RWPE1 (cell line): ENCODE measurements at places on chromosomes 3 and 15.

DNA sequence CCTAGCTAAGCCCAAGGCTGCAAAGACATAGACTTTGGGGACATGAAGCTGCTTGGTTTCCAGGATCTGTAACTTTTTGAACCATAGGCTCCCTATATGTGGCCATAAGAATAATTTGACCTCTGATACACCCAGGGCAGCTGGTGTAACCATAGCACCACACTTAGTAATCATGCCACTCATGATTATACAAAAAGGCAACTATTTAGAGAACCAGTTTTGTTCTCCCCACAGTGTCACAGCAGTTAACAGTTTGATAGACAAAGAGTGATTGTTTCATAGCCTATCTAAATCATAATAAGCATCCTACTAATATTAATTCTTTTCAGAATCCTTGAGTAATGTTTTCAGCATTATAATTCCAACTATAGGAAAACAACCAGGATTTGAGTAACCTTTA, 334.9 kb downstream of the NEK10 start:
- DNase-seq, result no peak

GRCh38 chr3:144375088-144375487, 403.5 kb downstream of the DIPK2A start:
- no peak for DNase-seq

DNA sequence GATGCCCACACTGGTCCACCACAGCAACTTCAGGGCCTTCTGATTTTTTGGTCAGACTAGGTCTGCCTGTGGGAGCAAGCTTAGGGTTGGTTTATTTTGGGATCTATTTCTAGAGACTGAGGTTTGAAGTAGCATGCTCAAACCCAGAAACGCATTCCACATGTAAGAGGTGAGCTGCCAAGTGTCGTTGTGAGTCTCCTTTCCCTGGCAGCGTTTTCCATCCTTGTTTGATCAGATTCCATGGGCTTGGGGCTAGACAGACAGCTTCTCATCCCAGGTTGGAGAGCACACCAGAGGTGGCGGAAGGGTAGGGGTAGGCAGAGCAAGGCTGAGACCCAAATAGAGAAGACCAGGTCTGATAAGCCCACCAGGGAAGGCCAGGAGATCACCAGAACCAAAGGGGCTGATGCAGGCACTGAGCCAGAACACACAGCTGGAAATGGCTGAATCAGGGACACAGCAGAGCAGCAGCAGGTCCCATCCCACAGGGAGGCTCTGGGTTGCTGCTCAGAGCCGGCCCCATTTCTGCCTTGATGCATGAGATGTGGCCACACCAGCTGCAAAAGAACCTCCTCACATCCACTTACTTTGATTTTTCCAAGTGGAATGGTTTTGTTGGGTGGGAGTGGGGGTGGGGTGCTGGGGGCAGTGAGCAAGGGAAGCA, 186.8 kb downstream of the THSD4 start:
- no peak for DNase-seq

DNA sequence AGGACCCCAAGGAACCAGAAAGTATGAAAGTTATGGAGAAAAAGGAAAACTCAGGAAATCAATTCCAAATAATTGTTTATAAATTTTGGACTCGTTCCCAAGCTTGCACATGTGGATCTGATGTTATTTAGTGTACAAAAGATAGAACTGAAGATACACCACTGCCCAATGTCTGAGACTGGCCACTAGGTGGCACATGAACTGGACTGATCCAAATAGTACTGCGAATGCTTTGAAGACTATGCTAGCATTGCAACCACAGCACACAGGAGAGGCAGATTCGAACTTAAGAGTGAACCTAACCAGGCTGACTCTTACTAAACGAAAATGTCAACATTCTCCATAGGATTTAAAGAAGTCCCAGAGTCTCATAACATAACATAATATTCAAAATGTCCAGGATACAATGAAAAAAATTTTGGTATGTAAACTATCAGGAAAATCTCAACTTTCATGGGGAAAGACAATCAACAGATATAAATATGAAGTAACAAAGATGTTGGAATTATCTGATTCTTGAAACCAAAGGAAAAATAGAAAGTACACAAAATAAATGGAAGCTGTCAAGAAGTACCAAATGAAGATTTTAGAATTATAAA, 596.7 kb downstream of the FGF12 start:
- DNase-seq, result peak; percentile 36

DNA sequence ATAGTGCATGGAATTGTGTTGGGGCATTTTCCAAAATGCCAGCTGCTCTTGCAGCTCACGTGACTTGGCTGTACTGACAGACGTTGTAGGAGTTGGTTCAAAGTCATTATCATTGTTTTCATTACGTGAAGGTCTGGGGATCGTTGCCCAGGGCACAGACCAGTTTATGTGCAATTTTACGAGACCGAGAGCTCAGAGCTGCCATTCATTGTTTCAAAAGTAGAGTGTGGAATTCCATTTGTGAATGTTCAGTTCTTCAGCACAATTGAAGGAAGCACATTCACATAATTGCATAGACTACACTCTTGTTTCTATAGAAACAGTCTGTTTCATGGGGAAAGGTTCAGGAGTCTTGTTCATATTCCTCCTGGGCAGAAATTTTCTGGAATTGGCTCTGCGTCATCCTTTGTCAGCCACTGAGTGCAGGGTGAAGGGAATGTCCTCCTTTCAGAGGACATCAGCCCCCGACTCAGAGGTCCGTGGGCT, 54.5 kb downstream of the GABRG3 start:
- no peak for DNase-seq

DNA sequence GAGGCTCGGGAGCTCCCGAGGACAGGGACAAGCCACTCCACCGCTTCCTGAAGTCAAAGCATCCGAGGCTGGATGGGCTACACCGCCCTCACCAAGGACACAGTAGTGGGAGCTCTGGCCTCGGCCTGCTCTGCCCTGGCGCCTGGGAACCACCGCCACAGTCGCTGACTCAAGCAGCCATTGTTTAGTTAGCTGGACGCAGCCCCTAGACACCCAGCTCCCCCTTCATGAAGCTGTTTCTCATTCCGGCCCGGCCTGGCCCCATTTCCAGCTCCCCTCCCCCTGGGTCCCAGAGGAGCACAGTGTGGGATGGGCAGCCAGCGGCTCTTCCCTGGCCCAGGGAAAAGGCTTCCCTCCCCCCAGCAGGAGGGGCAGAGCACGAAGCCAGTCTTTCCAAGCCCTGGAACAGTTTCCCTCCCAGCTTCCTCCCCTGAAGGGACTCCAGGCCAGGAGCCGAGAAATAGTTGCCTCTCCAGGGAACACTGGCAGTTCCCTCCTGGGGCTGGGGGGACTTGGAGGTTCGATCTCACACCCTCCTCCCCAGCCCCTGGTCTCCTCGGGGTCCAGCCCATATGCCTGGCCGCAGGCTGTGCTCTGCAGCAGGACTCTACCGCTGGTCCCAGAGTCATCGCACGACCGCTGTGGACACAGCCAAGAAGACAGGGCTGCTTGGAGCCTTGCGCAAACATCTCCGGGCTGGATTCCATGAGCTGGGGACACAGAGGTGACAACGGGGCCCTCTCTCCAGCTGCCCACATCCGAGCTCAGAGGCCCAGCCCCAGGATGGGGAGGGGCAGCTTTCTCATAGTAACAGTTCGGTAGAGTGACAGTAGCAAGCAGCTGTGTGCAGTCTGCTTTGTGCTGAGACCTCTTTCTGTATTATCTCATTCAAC, 10.0 kb downstream of the PLXND1 start:
- no peak for DNase-seq

GRCh38 chr3:54619531-54619930, 308.3 kb downstream of the LRTM1 start:
- DNase-seq, result no peak

- no peak for DNase-seq
Observed at GRCh38 chr15:29029651-29030195, 143.9 kb downstream of the APBA2 start.

DNA sequence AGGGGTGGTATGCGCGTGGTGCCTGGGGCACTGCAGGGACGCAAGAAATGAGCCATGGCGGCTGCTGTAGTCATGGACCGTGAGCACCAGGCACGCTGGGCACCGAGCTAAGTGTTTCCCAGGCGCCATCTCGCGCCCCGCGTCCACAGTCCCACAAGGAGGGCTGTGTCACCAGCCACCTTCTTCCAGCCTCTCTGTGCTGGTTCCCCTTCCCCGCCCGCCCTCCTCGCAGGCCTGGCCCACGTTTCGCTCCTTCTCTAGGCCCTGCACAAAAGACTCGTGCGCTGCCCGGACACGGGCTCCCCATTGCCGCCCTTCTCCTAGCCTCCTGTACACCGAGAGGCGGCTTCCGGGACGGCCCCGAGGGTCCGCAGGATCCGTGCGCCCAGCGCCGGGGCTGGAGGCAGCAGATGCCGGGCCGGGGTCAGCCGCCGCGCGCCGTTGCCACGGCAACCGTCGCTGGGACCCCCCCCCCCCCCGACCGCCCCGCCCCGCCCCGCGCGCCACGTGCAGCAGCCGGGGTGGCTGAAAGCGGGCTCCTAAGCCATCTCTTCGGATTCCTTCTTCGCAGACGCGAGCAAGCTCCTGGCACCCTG, 113.4 kb downstream of the SRGAP3 start:
- no peak for DNase-seq

GRCh38 chr3:79056498-79056897, 711.3 kb downstream of the ROBO1 start:
- no peak for DNase-seq

DNA sequence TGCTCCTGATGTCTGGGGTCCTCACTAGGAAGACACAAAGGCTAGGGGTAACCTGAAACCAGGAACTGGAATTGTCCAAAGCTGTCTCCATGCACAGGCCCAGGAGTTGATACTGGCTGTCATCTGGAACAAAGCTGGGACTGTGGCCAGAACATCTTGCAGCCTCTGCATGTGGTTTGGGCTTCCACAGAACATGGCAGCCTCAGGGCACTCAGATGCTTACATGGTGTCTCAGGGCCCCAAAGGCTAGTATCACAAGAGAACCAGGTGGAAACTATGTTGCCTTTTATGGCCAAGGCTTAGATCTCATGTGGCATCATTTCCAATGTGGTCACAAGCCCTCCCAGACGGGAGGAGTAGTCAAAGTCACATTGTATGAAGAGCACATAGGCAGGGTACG, 335.2 kb upstream of the TRIM42 start:
- DNase-seq, result no peak

DNA sequence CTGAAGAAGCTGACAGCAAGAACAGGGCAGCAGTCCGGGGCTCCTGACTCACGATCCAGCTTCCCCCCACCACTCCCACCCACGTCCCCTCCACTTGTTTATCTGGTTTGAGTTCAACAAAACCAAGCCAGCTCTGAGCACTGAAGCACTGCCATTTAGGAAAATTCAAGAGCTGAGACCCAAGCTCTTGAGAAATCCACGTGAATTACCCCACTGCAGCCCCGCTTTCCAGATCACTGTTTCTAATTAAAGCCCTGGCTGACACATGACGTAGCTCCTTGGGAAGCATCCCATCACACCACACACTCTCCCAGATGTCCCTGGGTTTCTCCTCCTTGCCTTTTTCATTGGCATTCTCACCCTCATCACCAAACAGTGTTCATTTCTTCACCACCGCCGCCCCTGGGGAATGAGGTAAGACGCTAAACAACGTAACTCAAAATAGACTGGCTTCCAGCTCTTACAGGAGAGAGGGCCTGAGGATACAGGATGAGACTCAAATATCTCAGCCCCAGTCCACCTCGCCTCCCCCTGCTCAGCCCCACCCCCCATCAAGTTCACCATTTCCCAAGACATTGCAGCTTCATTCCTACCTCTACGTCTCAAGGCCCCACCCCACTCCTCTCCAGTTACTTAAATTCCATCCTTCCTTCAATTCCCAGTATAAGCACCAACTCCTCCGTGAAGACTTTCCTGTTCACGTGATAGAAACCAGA, 95.4 kb downstream of the SRGAP3 start:
- no peak for DNase-seq

- no peak for DNase-seq
Observed at GRCh38 chr3:131526801-131527347, 24.1 kb upstream of the MRPL3 start.

GRCh38 chr3:126216416-126216815, 36.0 kb upstream of the ALDH1L1 start:
- DNase-seq, result peak; percentile 48

DNA sequence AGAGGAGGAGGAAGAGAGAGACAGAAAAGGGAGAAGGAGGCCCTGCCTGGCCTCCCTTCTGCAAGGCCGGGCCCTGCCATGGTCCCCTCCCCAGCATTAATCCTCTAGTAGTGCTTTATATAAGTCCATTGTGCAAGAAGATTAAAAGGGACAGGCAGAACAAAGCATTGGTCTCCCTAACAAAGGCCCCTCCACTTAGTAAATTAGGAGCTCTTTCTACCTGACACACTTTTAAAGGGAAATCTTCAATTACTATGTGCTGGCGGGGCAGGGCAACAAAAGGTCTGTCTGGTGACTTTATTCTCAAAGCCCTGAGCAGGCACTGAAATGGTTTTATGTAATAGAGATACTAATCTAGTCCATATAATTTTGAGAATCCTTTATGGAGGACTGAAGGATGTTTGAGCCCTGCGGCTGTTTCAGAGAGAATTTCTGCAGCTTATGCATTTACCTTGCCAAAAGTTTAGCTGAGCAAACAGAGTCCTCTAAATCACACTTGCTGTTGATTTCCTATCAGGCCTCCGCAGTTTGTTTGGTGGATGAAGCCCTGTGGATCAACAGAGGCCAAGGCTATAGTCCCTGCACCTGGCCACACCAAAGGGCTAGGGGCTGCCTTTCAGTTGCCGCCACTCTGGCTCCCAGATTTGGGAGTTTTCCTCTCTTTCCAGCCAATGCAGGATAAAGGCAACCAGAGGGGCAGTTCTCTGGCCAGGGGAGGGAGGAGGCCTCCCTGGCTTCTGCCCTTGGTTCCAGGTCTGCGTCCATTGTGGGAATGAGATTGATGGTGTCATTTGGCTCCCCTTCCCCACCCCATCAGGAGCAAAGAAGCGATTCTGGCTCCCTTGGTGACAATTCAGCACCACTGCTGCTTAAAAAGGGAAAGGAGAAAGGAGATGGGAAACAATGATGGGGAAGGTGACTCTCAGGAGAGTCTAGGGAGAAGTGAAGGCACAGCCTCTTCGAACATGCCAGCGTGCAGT, 148.0 kb downstream of the MEGF11 start:
- DNase-seq, result no peak

GRCh38 chr3:160870327-160870726, 114.3 kb downstream of the PPM1L start:
- DNase-seq, result no peak

GRCh38 chr3:87076946-87077345, 86.0 kb upstream of the VGLL3 start:
- DNase-seq, result peak; percentile 7

GRCh38 chr15:31367730-31368344, 41.2 kb downstream of the KLF13 start:
- no peak for DNase-seq

- no peak for DNase-seq
Observed at GRCh38 chr15:48046813-48047438, 73.9 kb upstream of the SLC24A5 start.
